ENCODE measurements at places on chromosomes 7 and 10.

- DNase-seq, result peak; percentile 43
These were observed 22.5 kb upstream of the HIBADH start for GRCh38 chr7:27685209-27685608.

- DNase-seq, result no peak
These were observed 122.8 kb upstream of the PDLIM1 start for GRCh38 chr10:95413588-95413987.

DNA sequence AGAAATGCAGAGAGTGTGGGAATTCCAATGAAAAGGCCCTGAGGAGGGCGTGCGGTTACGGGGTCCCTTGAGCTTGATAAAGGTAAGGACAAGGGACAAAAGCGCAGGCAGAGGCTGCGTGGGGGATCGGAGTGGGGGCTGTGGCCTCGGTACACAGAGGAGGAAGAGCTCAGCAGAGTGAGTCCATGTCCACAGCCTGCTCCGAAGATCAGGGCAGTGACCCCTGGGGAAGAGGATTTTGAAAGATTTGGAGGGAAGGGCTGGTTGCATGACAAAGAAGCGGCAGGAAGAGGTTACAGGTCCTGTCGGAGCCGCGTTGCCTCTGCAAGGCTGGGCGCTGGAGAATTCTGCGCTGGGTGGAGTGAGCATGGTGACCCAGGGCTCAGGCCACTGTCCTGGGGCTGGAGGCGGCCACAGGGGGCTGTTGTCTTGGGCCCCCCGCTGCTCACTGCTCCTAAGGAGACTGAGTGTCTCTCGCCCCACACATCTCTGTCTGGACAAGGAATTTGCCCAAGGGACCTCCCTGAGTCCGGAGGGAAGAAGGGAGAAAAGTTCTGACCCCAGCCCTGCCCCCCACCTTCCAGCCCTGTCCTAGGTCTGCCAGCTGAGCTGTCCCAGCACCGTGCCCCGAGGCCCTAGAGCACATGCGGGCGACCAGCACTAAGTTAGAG is 69.8 kb upstream of the INSIG1 start:
- DNase-seq, result no peak

DNA sequence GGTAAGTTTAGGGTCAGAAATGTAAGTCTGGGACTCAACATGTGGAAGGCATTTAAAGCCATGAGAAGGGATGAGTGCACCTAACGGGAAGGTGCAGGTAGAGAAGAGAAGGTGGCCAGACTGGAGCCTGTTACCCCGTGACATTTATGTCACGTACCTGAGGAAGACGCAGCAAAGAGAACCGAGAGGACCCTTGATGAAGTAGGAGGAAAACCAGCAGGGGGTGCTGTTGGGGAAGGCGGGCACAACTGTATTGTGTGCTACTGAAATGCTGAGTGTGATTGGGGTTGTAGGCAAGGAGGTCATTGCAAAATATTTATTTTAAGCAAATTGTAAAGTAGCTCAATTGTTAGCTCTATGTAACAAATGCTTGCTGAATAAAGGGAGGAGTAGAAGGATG is 338.2 kb upstream of the PRKCQ start:
- no peak for DNase-seq

- DNase-seq, result no peak
These were observed 81.4 kb upstream of the EMX2 start for GRCh38 chr10:117460846-117461765.

DNA sequence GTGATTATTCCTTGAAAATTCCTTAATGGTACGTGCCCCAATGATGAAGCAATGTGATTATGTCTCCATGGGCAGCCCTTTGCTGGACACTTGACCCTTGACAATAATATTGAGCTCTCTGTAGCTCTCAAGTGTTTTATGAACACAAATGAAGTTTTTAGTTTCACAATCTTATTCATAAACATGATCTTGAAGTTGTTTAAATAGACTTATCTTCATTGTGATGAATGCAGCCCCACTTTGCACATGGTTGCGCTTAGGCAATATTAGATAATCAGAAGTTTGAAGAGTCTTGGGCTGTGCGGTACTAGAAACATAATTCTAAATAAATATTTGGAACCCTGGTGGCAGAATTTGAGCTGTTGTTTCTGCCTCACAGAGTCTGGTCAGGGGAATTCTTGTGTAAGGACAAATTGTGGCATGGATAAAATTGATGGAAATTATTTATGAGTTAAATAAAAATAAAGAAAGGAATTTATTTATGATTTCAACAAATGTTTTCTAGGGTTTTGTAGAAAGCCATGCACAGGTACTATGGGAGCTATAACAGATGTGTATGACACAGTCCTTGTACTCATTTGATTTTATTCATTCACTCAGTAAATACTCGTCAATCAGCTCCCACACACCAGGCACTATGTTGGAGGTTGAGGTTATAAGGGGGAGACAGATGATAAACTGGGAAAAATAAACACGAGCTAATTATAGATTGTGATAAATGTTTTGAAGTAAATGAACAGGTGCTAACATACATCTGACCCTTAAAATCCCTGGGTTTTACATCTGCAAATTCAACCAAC is 217.9 kb downstream of the GALNT17 start:
- DNase-seq, result no peak

DNA sequence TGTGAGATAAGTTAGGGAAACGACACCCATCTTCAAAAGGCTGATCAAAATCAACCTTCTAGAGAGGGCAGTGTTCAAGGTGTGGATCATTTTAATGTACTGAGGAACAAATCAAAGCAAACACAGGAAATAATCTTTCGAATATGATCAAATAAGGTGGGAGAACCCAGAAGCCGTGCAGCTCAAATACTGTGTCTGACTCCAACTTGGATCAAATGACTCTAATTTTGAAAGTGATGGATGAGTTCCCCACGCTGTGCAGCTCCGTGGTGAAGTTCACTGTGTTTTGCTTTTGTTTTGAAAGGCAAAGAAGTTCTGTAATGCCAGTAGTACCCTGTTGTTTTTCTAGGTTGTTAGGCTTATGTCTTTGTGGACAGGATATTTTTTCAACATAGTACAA is 250.9 kb downstream of the SFMBT2 start:
- no peak for DNase-seq

GRCh38 chr7:34160261-34160752 is 255.0 kb downstream of the BMPER start:
- no peak for DNase-seq

- peak; percentile 11 for DNase-seq
These were observed 703.5 kb upstream of the SEMA3D start for GRCh38 chr7:85890244-85890811.

GRCh38 chr7:116953372-116953905 is at the start of gene ST7:
Gene ST7 (plus strand): TSS chr7:116953501. CDS start chr7:116953541, 40 bp downstream.
- DNase-seq, result peak; percentile 63

GRCh38 chr10:71666639-71667386 is 52.8 kb downstream of the C10orf105 start:
- no peak for DNase-seq

- DNase-seq, result peak; percentile 2
These were observed 24.5 kb upstream of the KLF14 start for GRCh38 chr7:130758429-130759056.

DNA sequence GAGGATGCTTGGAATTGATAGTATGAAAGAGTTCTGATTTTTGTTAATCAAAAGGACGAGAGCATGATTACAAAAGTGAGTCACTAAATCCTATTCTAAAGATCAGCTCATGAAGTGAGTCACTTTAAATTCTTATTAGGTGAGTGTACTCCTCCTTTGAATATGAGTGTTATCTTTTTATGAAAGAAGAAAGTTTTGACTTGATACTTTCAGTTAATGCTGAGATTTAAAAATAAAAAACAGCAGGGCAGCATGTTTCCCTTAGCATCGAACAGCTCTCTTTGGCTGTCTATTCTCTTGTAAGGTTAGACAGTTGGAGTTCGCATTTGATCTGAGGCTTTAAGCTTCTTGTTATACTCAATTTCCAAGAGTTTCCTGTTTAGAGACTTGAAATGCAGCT is 222.0 kb downstream of the TWIST1 start:
- DNase-seq, result no peak

DNA sequence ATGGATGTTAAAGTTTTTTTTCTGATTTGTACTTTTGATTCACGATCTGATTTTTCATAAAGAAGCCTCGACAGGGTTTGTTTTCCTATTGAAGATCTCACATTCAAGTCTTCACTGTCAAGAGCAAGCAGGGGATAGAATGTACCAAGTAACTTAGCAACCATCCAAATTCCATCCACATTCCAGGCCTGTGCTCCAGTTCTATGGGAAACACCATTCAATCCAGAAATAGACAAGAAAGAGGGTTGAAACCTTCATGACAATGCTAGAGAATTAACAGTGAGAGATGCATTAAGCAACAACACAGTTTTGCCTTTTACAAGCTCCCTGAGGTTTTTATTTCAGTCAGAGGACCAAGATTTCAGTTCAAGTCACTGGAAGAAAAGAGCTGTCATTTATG is 300.2 kb downstream of the NEBL start:
- no peak for DNase-seq

DNA sequence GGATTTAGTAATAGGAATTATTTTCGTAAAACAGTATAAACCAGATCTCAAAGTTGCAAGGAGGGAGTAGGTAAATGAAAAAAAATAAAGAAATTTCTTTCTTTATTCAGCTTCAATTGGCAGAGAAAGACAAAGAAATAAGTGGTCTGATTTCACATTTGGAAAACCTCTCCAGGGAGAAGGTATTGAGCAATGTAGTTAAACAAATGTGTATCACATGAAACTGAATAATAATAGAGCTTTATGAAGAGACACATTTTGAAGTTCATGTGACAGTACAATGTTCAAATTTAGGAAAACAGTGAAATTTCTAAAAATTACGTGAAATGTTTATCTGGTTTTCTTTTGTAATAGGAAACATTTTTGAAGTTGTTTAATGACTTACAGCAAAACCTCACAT is 63.0 kb downstream of the TAX1BP1 start:
- DNase-seq, result no peak

DNA sequence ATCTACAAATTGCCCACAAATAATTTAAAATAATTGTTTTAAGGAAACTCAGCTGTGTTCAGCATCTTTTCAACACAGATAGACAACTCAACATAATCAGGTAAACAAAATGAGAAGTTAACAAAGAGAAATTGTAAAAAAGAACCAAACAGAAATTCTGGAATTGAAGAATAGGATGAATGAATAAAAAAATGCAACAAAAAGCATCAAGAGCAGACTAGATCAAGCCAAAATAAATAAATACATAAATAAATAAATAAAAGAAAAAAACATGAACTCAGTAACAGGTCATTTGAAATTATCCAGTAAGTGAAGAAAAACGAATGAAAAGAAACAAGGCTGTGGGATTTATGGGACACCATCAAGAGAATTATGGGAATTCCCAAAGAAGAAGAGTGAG is 94.0 kb upstream of the CDK6 start:
- no peak for DNase-seq

DNA sequence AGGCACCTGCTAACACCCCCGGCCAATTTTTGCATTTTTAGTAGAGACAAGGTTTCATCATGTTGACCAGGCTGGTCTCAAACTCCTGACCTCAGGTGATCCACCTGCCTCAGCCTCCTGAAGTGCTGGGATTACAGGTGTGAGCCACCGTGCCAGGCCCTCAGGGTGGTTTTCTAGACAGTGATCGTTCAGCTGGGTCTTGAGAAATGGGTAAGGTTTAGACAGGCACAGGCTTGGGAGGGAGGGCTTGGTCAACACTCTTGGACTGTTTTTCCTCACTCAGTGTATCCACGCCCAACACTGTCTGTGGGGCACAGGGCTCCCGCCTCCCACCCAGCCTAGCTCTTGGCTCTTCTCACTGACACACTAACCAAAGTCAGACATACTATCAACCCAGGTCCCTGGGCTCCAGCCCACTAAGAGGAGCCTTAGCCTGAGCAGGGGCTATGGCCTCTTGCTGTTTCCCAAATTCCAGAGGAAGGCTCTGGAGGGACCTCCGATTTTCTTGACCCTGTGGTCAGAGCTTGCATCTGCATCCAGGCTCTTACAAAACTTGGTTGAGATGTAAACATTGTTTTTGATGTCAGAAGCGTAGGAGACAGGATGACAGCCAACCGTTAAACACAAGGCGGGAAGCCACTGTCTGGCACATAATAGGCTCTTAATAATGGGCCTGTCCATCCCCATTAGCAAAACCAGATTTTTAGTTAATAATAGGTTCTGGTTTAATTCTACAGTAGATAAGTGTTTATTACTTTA is 143.9 kb downstream of the PRKAG2 start:
- DNase-seq, result no peak

GRCh38 chr10:79166312-79166721 is 97.6 kb downstream of the ZMIZ1 start:
- DNase-seq, result no peak

DNA sequence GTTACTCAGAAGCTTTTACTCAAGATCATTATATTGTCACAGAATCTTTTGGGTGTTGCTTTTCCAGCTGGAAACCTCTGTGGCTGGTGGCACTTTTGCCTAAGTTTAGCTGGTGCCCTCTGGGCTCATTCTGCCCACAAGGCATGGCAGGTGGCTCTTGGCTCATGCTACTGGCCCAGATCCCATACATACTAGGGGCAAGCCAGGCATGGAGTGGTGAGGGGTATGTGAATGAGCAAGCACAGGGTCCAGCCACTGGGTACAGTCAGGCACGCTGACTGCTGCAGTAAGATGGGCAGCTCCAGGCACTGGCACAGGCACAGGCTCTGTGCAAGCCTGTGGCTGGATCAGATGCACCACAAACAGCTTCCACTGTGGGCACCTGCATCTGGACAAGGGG is 375.0 kb upstream of the SEMA3C start:
- DNase-seq, result no peak

- DNase-seq, result peak; percentile 34
These were observed at the start of gene PLAU for GRCh38 chr10:73910764-73911552. Gene PLAU (plus strand): TSS chr10:73911132. CDS start chr10:73911556, 424 bp downstream.

DNA sequence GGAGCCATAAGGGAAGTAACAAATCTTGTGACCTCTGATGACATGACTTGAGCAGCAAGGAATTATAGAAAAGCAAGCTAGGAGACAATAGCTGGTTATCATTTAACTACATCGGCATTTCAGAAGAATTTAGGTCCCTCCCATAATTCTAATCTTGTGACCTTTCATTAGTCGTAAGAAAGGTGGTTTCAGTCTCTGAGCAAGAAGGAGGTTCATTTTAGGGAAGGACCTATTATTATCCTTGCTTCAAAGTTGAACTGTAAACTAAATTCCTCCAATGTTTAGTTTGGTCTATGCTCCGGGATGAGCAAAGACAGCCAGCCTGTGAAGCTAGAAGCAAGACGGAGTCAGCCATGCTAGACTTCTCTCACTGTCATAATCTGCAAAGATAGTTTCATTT is 159.6 kb downstream of the SLC16A9 start:
- no peak for DNase-seq

DNA sequence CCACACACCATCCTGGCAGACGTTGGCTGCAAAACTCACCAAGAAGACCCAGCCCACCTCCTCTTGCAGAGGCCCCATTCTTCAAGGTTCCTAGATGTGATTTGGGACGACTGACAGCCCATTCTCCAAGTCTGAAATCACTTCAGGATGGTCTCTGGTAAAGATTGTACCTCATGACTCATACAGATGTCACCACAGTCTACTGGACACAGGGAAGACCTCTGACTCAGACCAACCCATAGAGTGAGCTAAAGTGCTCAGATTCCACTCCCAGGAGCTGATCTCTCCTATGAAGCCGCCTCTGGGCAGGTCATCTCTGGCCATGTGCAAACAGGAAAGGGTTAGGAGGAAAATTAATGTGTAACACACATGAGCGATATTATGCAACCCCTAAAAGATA is 102.4 kb upstream of the VWC2 start:
- no peak for DNase-seq

- DNase-seq, result no peak
These were observed 2.6 kb upstream of the ACTR3C start for GRCh38 chr7:150325901-150326300.

All from T47D (cell line).